Bladder microvascular endothelial cell (primary cell): ENCODE measurements at places on chromosomes 2 and 18. TPM values are rescaled to one million over a fixed set of nuclear protein-coding genes. Genes with fewer than 3 reads are reported as not detected.

Gene MOCOS
- total RNA-seq: 0.19 and 0.32 TPM in 2 replicates

Gene LHCGR
- not detected in 2 replicates for total RNA-seq

Gene TUBB8B
- not detected in 2 replicates for total RNA-seq

Gene COL4A3
- total RNA-seq: not detected in 2 replicates

Gene ALPG
- not detected in 2 replicates for total RNA-seq

Gene OR6B2
- total RNA-seq: not detected in 2 replicates

Gene EVX2
- not detected in 2 replicates for total RNA-seq

Gene FBLN7
- 1.3 and 4.4 TPM in 2 replicates for total RNA-seq

Gene SMYD5
- 11.0 and 17.9 TPM in 2 replicates for total RNA-seq

Gene MYOM1
- total RNA-seq: 0.16 and 8.1 TPM in 2 replicates

Gene KCNS3
- 0.31 and 0.65 TPM in 2 replicates for total RNA-seq

Gene TBR1
- total RNA-seq: under 0.01 TPM in 1 of 2 replicates, not detected in the other

Gene DSG2
- total RNA-seq: 3.4 and 5.9 TPM in 2 replicates

Gene RNMT
- 10.5 and 33.8 TPM in 2 replicates for total RNA-seq

Gene VWA3B
- not detected in 2 replicates for total RNA-seq

Gene NPPC
- total RNA-seq: 0.16 TPM in 1 of 2 replicates, not detected in the other

Gene HOXD13
- total RNA-seq: not detected in 2 replicates

Gene NYAP2
- not detected in 2 replicates for total RNA-seq

Gene CD28
- under 0.01 TPM in 1 of 2 replicates, not detected in the other for total RNA-seq

Gene GTF2A1L
- total RNA-seq: 0.19 TPM in 1 of 2 replicates, not detected in the other

Gene SMC6
- total RNA-seq: 18.1 and 37.7 TPM in 2 replicates

Gene MCFD2
- total RNA-seq: 75.8 and 177 TPM in 2 replicates

Gene TUBA4B
- total RNA-seq: not detected in 2 replicates

Gene TMEM37
- 0.06 and 0.49 TPM in 2 replicates for total RNA-seq

Gene IL36G
- not detected in 2 replicates for total RNA-seq

Gene NGEF
- total RNA-seq: 0.16 and 0.19 TPM in 2 replicates

Gene ARHGEF33
- 0.13 and 0.16 TPM in 2 replicates for total RNA-seq

Gene MRO
- total RNA-seq: 0.16 TPM in 1 of 2 replicates, not detected in the other

Gene NEU4
- not detected in 2 replicates for total RNA-seq

Gene DSG1
- not detected in 2 replicates for total RNA-seq

Gene CNDP1
- not detected in 2 replicates for total RNA-seq

Gene CTNNA2
- not detected in 2 replicates for total RNA-seq
